Sigmoid colon (tissue), 7 donors: ENCODE measurements at places on chromosomes 1 and 21.

GRCh38 chr1:79373481-79374125 is 367.1 kb upstream of the ADGRL4 start:
- H3K27me3 ChIP-seq: no peaks in the 10 kb centered on the region
- peaks cover 6% of the 10 kb centered on the region for H3K4me1 ChIP-seq
- H3K4me3 ChIP-seq: no peak overlapping the region
- H3K36me3 ChIP-seq: no peaks in the 10 kb centered on the region
- DNase-seq: no peak
- H3K27ac ChIP-seq: no peak overlapping the region

GRCh38 chr1:92372164-92372563 is 73.3 kb downstream of the RPAP2 start:
- H3K36me3 ChIP-seq: peaks cover 9% of the 10 kb centered on the region
- no peak for DNase-seq
- no peaks in the 10 kb centered on the region for H3K27me3 ChIP-seq
- no peak overlapping the region for H3K4me3 ChIP-seq

- H3K4me1 ChIP-seq: no peaks in the 10 kb centered on the region
- H3K4me3 ChIP-seq: no peak overlapping the region
- no peaks in the 10 kb centered on the region for H3K36me3 ChIP-seq
Measured at GRCh38 chr1:206887701-206888100, 9.5 kb upstream of the IL24 start.

DNA sequence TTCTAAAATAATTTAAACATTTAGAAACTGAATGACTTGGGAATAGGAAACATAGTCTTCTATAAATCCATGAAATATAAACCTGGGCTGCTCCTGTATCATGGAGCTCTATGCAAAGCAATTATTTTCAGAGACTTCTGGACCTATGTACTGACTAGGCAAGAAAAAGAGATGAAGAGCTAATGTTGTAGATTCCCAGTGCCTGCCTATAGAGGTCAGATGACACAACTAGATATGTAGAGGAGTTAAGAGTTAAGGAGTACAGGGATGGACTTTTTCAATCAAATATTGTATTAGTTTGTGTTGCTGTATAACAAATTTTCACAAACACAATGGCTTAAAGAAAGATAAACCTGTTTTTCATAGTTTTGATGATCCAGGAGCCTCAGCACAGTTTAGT is 1434.5 kb downstream of the KCNT2 start:
- no peak for DNase-seq
- H3K4me1 ChIP-seq: no peaks in the 10 kb centered on the region
